ENCODE measurements at places on chromosomes 3 and 15. TPM values are rescaled to one million over a fixed set of nuclear protein-coding genes. Genes with fewer than 3 reads are reported as not detected.

Gene ANKRD63
- 0.46 TPM for total RNA-seq

Gene SLC22A13
- not detected for total RNA-seq

Gene LTK
- 0.09 TPM for total RNA-seq

Gene CHMP2B
- 110 TPM for total RNA-seq

Gene ITGA11
- total RNA-seq = 7.5 TPM

Gene CHDH
- total RNA-seq = 3.1 TPM

Gene IFT57
- 43.5 TPM for total RNA-seq

Gene PRR20G
- total RNA-seq = 1.1 TPM

Gene COLQ
- total RNA-seq = 0.29 TPM

Gene DNASE1L3
- total RNA-seq = not detected

Gene SMCO1
- not detected for total RNA-seq

Gene STRA6
- 78.9 TPM for total RNA-seq

Gene MUSTN1
- 0.32 TPM for total RNA-seq

Gene CELSR3
- total RNA-seq = 3.9 TPM

Gene RETNLB
- total RNA-seq = not detected

Gene CLEC3B
- 0.13 TPM for total RNA-seq

Gene WWTR1
- total RNA-seq = 159 TPM

Gene CYP8B1
- not detected for total RNA-seq

Gene CTXN2
- 0.07 TPM for total RNA-seq

Gene HRG
- not detected for total RNA-seq

Gene ABHD10
- total RNA-seq = 17.9 TPM

Gene PRTG
- total RNA-seq = 10.8 TPM

Gene HCN4
- total RNA-seq = 0.31 TPM

Gene IGDCC3
- 0.07 TPM for total RNA-seq

Measured in A549 treated with Hydrocortisone at 1 μM for 4 hours (cell line).